Left cardiac atrium (tissue), 4 donors: ENCODE measurements at places on chromosomes 16 and 17.

DNA sequence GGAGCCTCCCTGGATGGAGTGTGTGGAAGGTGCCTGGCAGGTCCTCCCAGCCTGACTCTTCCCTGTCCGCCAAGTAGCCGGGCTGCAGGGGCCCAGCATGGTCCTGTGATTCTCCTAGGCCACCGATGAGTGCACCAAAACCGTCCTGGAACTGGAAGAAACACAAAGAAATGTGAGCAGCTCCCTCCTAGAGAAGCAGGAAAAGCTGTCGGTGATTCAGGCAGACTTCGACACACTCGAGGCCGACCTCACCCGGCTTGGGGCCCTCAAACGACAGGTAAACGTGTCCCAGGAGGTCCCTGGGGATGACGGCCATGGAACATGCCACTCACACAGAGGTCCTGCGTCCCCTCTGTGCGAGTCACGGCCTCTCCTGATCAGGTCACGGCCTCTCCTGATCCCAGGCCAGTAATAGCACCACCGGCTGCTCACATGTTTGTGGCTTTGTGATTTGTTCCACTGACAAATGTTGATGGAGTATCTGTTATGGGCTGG, 4.2 kb upstream of the GAA start:
- no peak for DNase-seq

- peak; percentile 79 for DNase-seq
Observed at GRCh38 chr16:70746708-70747424, 54.1 kb downstream of the VAC14 start.

GRCh38 chr17:50511058-50511457, 2.8 kb downstream of the MYCBPAP start:
- DNase-seq, result no peak

- DNase-seq, result no peak
Observed at GRCh38 chr16:84040823-84041820, 1.5 kb downstream of the SLC38A8 start.

GRCh38 chr17:58506354-58507080, 7.9 kb downstream of the MTMR4 start:
- DNase-seq, result no peak

- DNase-seq, result peak; percentile 91
Observed at GRCh38 chr17:75749545-75750389, 15.2 kb downstream of the GALK1 start.

GRCh38 chr16:80544326-80544725, 3.5 kb downstream of the DYNLRB2 start:
- no peak for DNase-seq

DNA sequence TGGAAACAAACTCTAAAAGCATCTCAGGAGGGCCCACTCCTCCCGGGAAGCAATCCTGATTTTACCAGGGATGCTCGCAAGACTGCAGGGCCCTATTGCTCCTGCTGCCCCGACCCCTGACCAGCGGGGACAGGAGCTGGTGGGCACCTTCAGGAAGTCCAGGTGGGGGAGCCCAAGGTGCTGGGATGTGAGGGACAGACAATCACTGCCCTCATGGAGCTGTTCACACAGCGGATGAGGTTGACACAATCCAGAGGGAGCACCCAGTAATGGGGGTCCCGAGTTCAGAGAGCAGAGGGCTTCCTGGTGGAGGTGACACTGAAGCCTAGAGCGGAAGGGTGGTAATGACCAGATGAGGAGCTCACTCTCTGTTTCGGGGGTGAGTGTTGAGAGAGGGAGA, 126.2 kb downstream of the FOXL1 start:
- DNase-seq, result no peak

GRCh38 chr17:64164596-64165285, 34.8 kb upstream of the ERN1 start:
- no peak for DNase-seq

- DNase-seq, result no peak
Observed at GRCh38 chr16:62391940-62392339, 355.7 kb upstream of the CDH8 start.

GRCh38 chr17:49899191-49899485, 51.3 kb upstream of the TAC4 start:
- DNase-seq, result no peak

DNA sequence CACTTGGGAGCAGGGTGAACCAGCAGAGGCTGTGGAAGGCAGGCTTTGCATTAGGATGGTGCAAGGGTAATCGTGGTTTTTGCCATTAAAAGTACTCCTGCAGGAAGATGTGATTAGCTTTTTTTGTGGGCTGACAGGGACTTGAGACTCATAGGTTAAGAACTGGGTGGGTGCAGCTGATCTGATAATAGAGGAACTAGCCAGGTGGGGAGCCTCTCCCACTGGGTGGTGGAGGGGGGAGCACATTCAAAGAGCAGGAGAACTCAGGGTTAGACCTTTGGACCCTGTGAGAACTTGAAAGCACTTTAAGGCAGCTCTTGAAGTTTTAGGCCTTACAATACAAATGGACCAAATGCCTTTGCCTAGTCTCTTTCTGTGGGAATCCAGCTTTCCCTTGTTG, 32.4 kb downstream of the CCL4 start:
- DNase-seq, result no peak

DNA sequence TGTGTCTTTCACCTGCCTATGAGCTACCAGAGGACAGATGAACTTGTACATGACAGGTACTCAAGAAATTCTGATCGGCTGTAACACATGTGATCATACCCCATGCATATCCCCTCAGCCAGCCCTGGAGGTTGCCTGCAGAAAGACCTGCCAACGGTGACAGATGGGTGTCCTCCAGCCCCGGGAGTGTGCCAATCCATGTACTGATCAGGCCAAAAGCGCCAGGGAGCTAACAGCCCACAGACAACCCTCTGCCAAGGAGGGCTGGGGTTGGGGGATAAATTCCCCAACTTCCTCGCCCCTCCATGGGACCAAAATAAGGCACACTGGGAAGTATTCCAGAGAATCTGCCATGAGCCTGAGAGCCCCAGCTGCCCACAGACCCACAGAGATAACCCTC, 189.4 kb downstream of the CCT6B start:
- DNase-seq, result no peak

GRCh38 chr17:40014375-40014980, 762 bp upstream of the CSF3 start:
- DNase-seq, result peak; percentile 51

DNA sequence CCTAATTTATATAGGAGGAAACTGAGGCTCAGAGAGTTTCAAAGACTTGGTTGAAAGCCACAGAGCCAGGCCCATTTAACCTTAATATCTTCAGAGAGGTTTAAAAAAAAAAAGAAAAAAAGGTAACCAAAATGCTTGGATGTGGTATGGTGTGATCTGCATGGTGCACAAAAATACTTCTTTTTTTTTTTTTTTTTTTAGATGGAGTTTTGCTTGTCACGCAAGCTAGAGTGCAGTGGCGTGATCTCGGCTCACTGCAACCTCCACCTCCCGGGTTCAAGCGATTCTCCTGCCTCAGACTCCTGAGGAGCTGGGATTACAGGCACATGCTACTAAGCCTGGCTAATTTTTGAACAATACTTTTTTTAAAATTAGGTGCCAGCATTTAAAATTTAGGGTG, 101.8 kb downstream of the XYLT1 start:
- DNase-seq, result no peak

DNA sequence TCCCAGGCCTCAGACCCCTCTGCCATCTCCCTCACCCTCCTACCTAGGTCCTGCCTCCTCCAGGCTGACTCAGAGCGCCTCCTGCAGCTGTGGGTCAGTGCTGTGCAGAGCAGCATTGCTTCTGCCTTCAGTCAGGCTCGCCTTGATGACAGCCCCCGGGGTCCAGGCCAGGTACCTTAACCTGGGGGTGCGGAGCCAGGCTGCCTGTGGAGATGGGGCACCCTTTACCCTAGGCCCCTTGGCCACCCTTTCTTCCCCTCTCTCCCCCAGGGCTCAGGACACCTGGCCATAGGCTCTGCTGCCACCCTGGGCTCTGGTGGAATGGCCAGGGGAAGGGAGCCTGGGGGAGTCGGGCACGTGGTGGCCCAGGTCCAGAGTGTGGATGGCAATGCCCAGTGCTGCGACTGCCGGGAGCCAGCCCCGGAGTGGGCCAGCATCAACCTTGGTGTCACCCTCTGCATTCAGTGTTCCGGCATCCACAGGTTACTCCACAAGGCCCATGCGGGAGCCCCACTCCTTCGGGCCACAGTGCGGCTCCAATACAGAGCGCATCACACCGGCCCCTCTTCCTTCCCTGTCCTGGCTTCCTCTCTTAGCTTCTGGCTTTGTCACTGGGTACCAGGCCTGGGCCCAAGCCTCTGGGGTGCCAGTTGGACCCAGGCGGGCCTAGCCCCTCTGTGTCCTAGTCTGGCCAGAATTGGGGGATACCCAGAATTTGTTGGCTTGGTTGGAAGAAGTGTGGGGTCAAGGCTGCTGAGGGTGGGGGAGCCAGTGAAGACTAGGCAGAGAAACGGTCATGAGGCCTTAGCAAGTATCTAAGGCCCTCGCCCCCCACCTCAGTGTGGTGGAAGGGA, 5.0 kb upstream of the KCTD11 start:
- DNase-seq, result no peak

GRCh38 chr17:67095803-67096202, 51.4 kb downstream of the CACNG1 start:
- DNase-seq, result no peak

DNA sequence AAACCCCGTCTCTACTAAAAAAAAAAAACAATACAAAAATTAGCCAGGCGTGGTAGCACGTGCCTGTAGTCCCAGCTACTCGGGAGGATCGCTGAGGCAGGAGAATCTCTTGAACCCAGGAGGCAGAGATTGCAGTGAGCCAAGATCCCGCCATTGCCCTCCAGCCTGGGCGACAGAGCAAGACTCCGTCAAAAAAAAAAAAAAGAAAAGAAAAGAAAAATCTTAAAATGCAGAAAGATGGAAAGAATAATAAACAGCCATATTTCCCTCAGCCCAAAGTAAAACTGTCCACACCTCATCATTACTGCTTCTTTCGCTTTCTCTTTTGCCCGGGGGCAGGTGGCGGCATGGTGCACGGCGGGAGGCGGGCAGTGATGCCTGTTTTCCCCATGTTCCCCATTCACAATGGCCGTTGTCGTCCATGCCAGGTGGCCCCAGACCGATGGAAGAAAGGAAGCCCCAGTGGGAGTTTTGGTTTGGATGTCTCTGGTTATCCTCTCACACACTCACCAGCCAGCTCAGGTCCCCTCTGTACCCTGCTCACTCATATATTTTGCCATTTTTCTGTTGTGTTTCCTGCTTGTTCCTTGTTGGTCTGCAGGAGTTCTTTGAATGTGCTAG, 37.0 kb upstream of the PEMT start:
- DNase-seq, result no peak

DNA sequence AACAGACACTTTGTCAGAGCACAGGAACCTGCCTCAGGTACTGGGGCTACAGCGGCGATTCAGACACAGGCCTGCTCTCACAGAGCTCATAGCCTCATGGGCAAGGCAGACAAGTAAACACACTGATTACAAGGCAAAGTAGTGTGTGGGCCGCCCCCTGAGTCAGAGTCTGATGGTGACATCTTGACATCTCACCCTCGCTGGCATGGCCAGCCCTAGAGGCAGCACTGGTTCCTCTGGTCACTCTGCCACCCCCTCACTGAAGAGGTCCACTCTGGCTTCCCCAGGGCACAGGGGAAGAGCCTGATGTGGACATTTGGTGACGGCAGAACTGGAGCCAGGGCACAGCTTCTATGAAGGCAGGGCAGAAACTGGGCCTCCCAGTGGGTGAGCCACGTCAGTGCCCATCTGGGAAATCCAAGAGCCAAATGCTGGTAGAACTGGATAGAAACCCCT, 32.9 kb upstream of the TOB1 start:
- DNase-seq, result no peak

DNA sequence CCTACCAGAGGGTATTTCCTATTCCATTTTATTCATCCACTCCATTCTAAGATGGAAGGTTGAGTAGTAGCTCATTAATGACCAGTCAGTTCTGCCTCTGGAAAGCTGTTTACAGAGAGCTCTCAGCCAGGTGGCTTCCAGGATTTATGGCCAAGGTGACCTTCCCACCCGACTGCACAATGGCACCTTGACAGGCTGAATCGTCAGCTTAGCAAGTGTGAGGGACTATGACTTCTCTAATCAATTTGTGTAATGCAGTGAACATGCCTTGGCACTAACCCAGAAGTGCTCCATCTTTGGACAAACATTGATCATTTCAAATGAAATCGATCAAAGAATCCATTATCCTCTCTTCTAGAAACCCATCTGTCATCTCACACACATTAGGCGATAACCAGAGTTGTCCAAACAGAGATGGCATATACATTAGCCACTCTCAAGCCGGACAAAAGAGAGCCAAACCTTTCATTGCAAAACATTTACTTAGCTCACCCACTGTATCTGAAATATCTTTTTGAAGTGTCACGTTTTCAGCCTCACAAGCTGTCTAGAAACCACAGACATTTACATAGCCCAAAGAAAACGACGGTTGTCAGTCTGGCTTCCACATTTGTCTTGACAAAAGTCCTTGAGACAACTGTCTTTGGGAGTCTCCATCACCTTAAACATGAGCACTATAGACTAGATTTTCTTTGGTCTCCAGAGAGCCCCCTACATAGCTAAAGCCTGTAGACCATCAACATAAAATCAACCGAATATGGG, 35.6 kb downstream of the CLEC3A start:
- DNase-seq, result no peak

DNA sequence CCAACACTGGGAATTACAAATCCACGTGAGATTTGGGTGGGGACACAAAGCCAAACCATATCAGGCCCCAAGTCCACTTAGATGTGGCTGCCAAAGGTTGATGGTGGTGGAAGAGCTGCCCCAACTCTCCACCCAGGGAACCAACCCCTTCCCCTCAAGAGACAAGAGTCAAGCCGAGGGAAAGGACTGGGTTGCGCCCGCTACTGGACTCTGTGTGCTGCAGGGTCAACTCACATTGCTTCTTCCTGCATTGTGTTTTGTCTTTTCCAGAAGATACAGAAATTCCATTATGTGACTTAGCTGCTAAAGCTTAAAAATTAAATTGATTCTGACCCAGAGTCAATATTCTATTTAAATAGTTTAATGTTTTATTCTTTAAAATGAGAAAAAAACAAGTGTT, 58.5 kb downstream of the ADAMTS18 start:
- DNase-seq, result no peak

DNA sequence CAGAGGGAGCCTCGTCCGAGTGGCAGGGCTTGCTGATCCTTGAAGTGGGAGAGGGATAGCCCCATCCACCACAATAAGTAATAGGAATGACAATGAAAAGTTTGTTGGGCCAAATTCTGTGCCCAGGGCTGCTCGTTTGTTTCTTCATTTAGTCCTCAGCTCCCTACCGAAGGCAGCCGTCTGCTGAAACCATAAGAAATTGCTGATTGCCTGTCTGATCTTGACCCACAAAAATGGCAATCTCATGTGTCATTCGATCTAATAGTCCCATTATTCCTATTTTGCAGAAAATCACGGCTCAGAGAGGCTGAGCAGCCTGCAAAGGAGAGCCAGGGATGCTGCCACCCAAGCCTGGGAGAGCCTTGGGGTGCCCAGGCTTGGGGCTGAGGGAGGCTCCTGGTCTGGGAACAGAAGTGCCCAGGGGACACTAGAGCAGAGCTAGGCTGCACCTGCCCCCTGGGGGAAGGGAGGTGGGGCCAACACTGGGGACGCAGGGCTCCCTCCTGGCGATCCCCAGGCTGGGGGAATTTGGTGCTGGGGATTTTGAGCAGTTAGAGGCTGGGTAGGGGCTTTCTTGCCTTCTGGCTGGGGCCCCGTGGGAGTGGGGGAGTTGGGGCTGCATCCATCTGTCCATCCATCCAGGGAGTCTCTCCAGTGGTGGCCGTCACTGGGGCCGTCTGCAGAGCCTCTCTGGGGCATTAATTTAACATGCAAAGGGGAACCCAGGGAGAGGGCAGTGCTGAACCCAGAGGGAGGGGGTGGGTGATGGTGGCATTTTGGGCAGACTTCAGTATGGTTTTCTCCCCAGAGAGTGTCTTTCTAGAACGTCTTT, 53.5 kb downstream of the SOCS1 start:
- no peak for DNase-seq

- no peak for DNase-seq
Observed at GRCh38 chr17:62862251-62862650, 54.1 kb upstream of the MARCHF10 start.

- DNase-seq, result no peak
Observed at GRCh38 chr17:68832109-68832802, 122.9 kb downstream of the ABCA8 start.
